ENCODE measurements at places on chromosomes 16 and 17.
A peak's percentile ranks its signal among the peaks of the same experiment; 100 is the strongest.

DNA sequence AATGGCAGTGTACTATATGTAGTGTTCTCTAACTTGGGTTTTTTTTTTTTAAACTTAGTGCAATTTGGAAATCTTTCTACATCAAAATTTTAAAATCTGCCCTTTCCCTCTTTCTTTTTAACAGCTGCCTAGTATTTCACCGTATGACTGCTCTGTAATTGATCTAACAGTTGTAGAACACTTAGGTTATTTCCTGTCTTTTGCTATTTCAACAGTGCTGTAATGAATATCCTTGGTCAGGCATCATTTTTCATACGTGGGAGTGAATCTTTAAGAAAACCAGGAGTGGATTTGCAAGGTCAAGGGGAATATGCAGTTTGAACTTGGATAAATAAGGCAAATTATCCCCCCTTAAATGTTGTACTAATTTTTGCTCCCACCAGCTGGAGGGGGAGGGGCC lies 3.8 kb downstream of the NLRC5 start:
- H3K27me3 ChIP-seq, result peaks cover 15% of the 10 kb centered on the region
- H3K4me3 ChIP-seq, result no peak overlapping the region
- H3K36me3 ChIP-seq, result no peaks in the 10 kb centered on the region
- H3K27ac ChIP-seq, result no peak overlapping the region

GRCh38 chr17:73954951-73955350 lies 248.5 kb upstream of the RPL38 start:
- H3K27ac ChIP-seq, result no peak overlapping the region
- DNase-seq, result no peak
- peaks cover 30% of the 10 kb centered on the region for H3K4me1 ChIP-seq
- no peaks in the 10 kb centered on the region for H3K36me3 ChIP-seq

DNA sequence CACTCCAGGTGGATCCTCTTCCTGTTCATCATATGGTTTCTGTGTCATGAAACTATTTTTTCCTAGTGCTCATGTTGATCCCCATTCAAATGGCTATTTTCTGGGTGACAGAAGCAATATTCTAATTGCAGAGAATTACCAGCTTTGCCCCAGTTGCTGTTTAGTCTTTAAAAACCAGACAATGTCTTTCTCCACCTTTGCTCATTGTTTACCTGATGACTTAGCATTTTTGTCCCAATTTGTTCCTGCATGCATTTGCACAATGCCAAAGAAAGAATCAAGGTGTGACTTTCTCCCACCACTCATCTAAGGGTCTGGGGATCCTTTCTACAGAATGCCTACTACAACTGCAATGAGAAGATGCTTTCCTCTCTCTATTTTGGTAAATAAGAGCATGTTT lies 439.9 kb upstream of the MAF start:
- no peak overlapping the region for H3K27ac ChIP-seq
- no peak overlapping the region for H3K4me3 ChIP-seq
- no peak for DNase-seq
- no peaks in the 10 kb centered on the region for H3K36me3 ChIP-seq
- no peaks in the 10 kb centered on the region for H3K27me3 ChIP-seq

DNA sequence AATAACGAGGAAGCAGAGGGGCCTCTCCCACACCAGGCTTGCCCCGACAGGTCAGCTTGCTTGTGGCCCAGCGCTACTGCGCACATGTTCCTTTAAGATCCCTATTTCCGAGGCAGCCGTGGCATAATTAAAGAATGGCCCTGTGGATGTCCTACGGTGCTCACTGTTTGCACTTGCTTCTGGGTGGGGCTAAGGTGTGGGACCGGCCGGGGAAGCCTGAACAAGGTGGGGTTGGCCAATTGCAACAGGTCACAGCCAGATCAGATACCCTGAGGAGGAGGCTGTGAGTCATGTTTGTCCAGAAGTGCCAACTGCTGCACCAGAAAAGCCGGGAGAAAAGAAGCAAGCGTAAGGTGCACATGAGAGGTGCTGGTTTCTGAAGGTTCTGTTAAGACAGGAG lies 158.5 kb upstream of the CACNG5 start:
- H3K36me3 ChIP-seq, result no peaks in the 10 kb centered on the region
- H3K27ac ChIP-seq, result no peak overlapping the region
- DNase-seq, result no peak
- no peaks in the 10 kb centered on the region for H3K27me3 ChIP-seq

DNA sequence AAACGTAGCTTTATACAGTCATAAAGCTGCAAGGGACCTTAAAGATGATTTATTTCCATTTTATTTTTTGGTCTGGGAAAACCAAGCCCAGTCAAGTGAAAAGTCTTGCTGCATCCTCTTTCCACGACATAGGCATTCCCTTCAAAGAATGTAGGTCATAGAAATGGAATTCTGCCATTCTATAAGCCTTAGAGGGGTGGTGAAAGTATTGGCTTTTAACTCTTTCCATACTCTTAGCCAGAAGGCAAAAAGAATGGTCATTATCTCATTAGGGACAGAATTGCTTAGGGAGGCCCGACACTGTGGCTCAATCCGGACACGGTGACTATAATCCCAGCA lies 7.9 kb upstream of the MSL1 start:
- DNase-seq, result no peak
- peaks cover 51% of the 10 kb centered on the region for H3K4me1 ChIP-seq
- peak overlapping the region; percentile 66 for H3K4me3 ChIP-seq
- no peaks in the 10 kb centered on the region for H3K27me3 ChIP-seq
- peak overlapping the region; percentile 96 for H3K27ac ChIP-seq
- no peaks in the 10 kb centered on the region for H3K36me3 ChIP-seq

DNA sequence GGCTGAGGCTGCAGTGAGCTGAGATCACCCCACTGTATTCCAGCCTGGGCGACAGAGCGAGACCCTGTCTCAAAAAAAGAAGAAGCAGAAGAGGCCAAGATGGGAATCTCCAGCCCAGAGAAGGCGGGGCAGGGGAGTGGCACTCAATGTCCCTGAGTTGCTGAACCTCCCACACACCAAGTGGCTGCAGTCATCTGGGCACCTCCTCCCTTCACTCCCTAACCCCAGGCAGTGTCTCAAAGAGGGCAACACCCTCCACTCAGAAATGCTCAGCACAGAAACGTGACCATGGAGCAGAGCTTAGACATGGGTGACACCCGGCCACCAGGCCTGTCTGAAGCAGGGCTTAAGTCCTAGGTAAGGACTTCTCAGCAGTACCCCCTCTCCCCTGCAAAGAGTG lies 36.3 kb upstream of the BCAR1 start:
- peaks cover 7% of the 10 kb centered on the region for H3K4me1 ChIP-seq
- no peak overlapping the region for H3K4me3 ChIP-seq
- no peaks in the 10 kb centered on the region for H3K27me3 ChIP-seq

GRCh38 chr17:17844079-17844478 lies 7.3 kb upstream of the SREBF1 start:
- H3K4me1 ChIP-seq, result peaks cover 53% of the 10 kb centered on the region
- H3K27ac ChIP-seq, result no peak overlapping the region

GRCh38 chr17:73658821-73659515 lies 14.7 kb upstream of the SDK2 start:
- H3K27ac ChIP-seq, result no peak overlapping the region
- H3K4me3 ChIP-seq, result no peak overlapping the region
- H3K36me3 ChIP-seq, result no peaks in the 10 kb centered on the region
- DNase-seq, result no peak
- H3K27me3 ChIP-seq, result no peaks in the 10 kb centered on the region

DNA sequence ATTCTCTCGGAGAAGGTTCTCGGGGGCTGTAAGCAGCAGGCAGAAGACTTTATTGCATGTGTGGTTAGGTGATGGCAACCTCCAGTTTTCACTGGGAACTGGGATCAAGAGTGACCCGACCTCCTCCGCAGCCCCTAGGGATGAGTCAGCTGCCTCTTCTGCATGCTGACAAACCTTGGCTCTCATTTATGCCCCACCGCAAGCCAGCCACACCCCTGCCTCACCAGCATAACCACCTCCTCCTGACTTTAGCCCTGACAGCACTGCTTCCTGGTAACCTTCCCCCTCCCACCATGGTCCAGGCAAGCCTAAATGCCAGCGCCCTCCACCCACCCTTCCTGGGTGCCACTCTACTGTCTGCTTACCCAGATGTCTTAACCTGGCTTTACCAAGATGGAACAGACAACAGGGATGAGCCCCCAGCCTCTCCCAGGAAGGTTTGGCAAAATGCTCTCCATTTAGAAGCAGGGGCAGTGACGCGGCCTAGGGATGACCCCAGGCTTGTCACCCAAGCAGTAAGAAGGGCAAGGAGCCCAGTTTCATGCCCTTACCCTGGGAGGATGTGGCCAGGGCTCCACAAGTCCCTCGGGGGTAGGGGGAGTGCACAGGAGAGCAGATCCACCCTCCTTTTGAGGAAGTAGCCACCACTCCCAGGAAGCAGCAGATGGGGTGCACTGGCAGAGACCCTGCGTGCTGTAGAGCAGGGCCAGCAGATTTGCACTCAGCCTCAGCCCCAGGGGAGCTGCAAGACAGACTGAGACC lies 73.5 kb downstream of the GOSR1 start:
- no peaks in the 10 kb centered on the region for H3K4me1 ChIP-seq
- H3K27me3 ChIP-seq, result no peaks in the 10 kb centered on the region
- peaks cover 2% of the 10 kb centered on the region for H3K36me3 ChIP-seq
- no peak overlapping the region for H3K4me3 ChIP-seq
- no peak for DNase-seq

DNA sequence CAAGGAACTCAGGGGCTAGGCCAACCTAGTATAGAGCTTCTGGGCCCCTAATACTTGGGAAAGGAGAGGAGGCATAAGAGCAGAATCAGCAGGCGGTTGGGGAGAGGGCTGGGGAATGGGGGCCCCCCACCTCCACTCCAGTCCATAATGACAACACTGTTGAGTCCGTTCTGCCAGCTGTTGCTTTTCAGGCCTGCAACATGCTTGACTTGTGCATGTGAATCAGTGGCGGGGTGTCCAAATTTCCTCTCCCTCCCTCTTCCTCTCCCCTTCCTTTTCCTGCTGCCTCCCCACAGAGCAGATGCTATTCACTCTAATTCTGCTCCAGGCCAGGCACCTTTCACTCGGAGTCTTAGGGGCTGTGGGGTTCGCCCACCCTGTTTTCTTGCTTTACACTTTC lies 31.7 kb downstream of the SGSM2 start:
- H3K4me1 ChIP-seq, result peaks cover 31% of the 10 kb centered on the region
- no peaks in the 10 kb centered on the region for H3K27me3 ChIP-seq

GRCh38 chr17:693791-694638 lies 20.6 kb downstream of the VPS53 start:
- no peak for DNase-seq
- H3K4me1 ChIP-seq, result no peaks in the 10 kb centered on the region
- H3K27me3 ChIP-seq, result no peaks in the 10 kb centered on the region
- no peak overlapping the region for H3K4me3 ChIP-seq

DNA sequence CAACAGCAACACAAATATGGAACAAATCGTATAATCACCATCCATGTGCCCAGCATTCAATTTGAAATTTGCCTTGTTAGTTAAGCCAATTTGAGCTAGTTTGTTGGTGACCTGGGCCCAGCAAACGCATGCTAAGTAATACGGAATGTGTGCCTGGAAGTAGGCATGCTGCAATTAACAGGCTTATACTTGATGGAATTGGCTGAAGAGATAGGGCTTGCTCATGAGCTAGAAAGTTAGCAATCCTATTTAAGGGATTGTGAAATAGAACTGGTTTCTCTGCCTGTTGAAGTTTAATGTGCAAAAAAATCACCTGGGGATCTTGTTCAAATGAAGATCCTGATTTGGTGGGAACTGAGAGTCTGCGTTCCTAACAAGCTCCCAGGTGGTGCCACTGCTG lies 8.5 kb upstream of the LPO start:
- no peak overlapping the region for H3K4me3 ChIP-seq
- H3K27ac ChIP-seq, result no peak overlapping the region
- H3K27me3 ChIP-seq, result peaks cover 12% of the 10 kb centered on the region
- no peaks in the 10 kb centered on the region for H3K4me1 ChIP-seq

DNA sequence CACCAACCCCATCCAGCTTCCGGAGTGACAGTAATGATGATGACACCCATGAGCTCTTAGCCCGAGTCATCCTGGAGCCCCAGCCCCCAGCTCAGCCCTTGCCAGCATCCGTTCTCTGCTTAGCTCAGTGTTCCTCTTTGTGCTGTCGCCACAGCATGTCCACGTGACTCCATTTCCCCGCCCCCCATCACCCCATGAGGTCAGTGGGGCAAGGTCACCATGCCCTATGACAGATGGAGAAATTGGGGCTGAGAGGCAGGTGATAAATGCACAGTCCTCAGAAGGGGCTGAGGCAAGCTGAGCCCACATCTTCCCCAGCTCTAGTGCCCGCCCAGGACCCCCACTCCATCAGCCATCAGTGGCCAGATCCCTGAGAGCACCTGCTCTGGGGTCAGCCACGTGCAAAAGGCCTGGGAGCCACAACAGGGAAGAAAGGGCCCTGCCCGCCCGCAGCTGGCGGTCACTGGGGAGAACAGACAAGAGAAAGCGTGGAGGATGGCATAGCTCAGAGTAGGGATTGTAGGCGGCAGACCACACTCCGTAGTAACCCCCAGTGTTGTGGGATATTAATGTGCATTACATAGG lies 17.1 kb downstream of the ITGB4 start:
- peaks cover 2% of the 10 kb centered on the region for H3K4me1 ChIP-seq
- H3K27ac ChIP-seq, result no peak overlapping the region

GRCh38 chr16:74064120-74064735 lies 232.4 kb upstream of the PSMD7 start:
- no peak overlapping the region for H3K27ac ChIP-seq
- no peak overlapping the region for H3K4me3 ChIP-seq
- no peaks in the 10 kb centered on the region for H3K4me1 ChIP-seq
- H3K36me3 ChIP-seq, result no peaks in the 10 kb centered on the region

DNA sequence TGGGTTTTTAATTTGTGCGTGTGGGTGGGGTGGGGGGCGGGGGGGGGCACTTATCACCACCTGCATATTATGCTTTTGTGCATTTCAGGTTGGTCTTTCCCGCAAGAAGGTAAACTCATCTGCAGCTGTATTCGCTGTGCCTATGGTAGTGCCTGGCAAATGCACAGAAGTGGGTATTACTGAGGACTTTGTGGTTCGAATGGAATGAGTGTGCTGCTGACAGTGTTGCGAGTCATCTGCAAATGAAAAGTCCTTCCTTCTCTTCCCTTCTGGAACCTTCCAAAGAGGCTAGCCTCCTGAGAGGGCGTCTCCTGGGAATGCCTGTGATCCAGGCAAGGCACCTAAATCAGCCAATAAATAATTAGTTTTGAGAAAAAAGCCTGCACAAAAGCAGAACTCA lies 532.9 kb downstream of the MAF start:
- H3K27me3 ChIP-seq, result peaks cover 2% of the 10 kb centered on the region
- H3K36me3 ChIP-seq, result no peaks in the 10 kb centered on the region
- H3K4me3 ChIP-seq, result no peak overlapping the region
- no peaks in the 10 kb centered on the region for H3K4me1 ChIP-seq

- H3K27me3 ChIP-seq, result no peaks in the 10 kb centered on the region
- H3K27ac ChIP-seq, result no peak overlapping the region
- no peaks in the 10 kb centered on the region for H3K36me3 ChIP-seq
- DNase-seq, result no peak
- H3K4me3 ChIP-seq, result no peak overlapping the region
Observed at GRCh38 chr17:67413388-67413787, 36.3 kb downstream of the PITPNC1 start.

GRCh38 chr16:3752984-3753383 lies 35.7 kb upstream of the TRAP1 start:
- H3K36me3 ChIP-seq, result peaks cover 40% of the 10 kb centered on the region
- no peak overlapping the region for H3K4me3 ChIP-seq
- no peaks in the 10 kb centered on the region for H3K27me3 ChIP-seq

- no peak overlapping the region for H3K4me3 ChIP-seq
- no peak for DNase-seq
- peak overlapping the region; percentile 1 for H3K27ac ChIP-seq
- H3K4me1 ChIP-seq, result peaks cover 19% of the 10 kb centered on the region
- H3K27me3 ChIP-seq, result no peaks in the 10 kb centered on the region
Observed at GRCh38 chr16:30409125-30410060, 2.0 kb downstream of the ZNF771 start.

GRCh38 chr16:1424028-1424427 lies 3.5 kb upstream of the UQCC4 start:
- no peaks in the 10 kb centered on the region for H3K27me3 ChIP-seq
- no peak for DNase-seq
- peaks cover 23% of the 10 kb centered on the region for H3K4me1 ChIP-seq
- no peak overlapping the region for H3K27ac ChIP-seq
- no peak overlapping the region for H3K4me3 ChIP-seq

All from spinal cord (tissue), 10 donors.